ENCODE measurements at places on chromosomes 3 and 15. TPM values are rescaled to one million over a fixed set of nuclear protein-coding genes. Genes with fewer than 3 reads are reported as not detected.

Gene ARIH2
- total RNA-seq: 127 TPM

- H3K4me3 ChIP-seq: no peak overlapping the region
- no peaks in the 10 kb centered on the region for H3K36me3 ChIP-seq
Measured at GRCh38 chr3:149566292-149566975, 91.4 kb downstream of the WWTR1 start.

DNA sequence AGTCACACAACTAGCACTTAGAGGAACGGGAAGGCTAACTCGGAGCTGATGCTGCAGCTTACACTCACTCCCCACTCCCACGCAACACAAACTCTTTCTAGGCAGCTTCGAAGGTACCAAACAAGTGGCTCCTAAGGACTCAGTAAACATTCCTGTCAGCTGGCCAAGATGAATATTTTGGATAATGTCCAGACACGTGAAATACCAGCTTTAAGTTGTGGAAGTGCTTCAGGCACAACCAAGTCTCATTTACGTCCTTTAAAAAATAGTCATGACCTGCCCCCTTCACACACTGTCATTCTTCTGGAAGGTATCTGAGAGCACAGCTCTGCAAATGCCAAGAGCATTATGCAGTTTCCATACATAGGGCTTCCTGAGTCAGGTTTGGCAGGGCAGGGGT is 1005.9 kb upstream of the CFAP20DC start:
- DNase-seq: no peak
- H3K27ac ChIP-seq: no peak overlapping the region
- no peak overlapping the region for H3K4me3 ChIP-seq
- no peaks in the 10 kb centered on the region for H3K27me3 ChIP-seq
- H3K36me3 ChIP-seq: no peaks in the 10 kb centered on the region

DNA sequence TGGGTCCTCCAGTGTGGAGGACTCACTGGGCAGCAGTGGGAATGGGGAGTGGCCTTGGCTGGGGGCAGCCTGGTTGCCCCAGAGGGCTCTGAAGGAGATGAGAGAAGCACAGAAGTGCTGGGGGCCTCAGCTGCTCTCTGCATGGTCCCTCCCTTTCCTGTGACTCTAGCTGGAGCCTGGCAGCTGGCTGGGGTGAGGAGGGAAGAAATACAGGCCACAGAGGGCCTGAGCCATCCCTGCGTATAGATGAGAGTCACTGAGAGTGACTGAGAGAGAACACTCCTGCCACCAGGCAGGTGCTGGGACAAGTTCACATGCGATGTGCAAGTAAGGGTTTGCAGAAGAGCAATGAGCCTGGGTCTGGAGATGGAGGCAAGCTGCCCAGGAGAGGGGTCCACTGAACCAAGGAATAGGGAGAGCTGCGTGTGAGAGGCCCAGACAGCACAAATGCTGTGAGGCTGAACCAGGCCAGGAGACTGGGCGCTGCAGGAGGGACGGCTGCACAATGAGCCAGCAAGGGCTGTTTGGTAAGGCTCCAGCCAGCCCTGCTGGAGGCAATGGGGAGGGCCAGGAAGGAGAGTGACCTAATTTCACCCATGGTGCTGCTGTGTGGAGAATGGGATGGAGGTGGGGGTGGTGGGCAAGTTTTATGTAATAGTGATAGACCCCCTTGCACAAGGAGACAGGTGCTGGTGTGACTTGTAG is 87.2 kb downstream of the CLSTN2 start:
- peak; percentile 31 for DNase-seq
- no peaks in the 10 kb centered on the region for H3K27me3 ChIP-seq

Gene MGLL
- total RNA-seq: 18.3 TPM

GRCh38 chr3:33063651-33064051 is 33.3 kb downstream of the GLB1 start:
- no peak overlapping the region for H3K4me3 ChIP-seq
- no peaks in the 10 kb centered on the region for H3K4me1 ChIP-seq
- H3K27me3 ChIP-seq: no peaks in the 10 kb centered on the region
- H3K27ac ChIP-seq: no peak overlapping the region
- no peak for DNase-seq

- no peaks in the 10 kb centered on the region for H3K27me3 ChIP-seq
- no peak for DNase-seq
- H3K36me3 ChIP-seq: no peaks in the 10 kb centered on the region
Measured at GRCh38 chr3:2375376-2375775, 276.7 kb downstream of the CNTN4 start.

GRCh38 chr3:27720899-27721716 is 1.0 kb downstream of the EOMES start:
- DNase-seq: no peak
- no peaks in the 10 kb centered on the region for H3K36me3 ChIP-seq
- H3K4me1 ChIP-seq: peaks cover 19% of the 10 kb centered on the region

DNA sequence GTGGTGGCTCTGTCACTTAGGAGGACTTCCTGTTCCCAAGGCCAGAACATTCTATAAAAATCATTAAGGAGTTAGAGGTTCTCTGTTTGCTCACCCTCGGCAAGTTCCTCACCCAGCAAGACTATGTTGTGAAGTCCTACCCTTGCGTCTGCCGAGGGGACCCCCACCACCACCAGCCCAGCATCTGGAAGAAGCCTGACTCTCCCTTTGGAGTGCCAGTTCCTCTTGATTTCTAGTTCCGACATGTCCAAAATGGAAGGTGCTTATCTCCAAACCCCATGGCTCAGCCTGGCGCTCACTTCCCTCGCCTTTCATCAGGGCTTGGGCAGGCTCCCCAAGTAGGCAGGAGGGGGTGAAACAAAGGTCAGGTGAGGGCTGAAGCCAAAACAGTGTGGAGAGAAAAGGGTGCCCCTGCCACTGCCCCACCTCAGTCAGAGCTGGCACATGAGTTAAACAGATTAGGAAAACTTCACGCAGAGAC is 41.0 kb downstream of the BHLHE40 start:
- DNase-seq: no peak
- H3K4me3 ChIP-seq: no peak overlapping the region
- no peaks in the 10 kb centered on the region for H3K36me3 ChIP-seq
- H3K4me1 ChIP-seq: peaks cover 2% of the 10 kb centered on the region
- H3K27ac ChIP-seq: no peak overlapping the region

- DNase-seq: no peak
- no peaks in the 10 kb centered on the region for H3K4me1 ChIP-seq
- no peak overlapping the region for H3K27ac ChIP-seq
- H3K36me3 ChIP-seq: no peaks in the 10 kb centered on the region
- H3K4me3 ChIP-seq: no peak overlapping the region
Measured at GRCh38 chr3:165462636-165463334, 266.6 kb upstream of the SLITRK3 start.

GRCh38 chr3:15439476-15439875 is 12.1 kb downstream of the EAF1 start:
- no peak overlapping the region for H3K4me3 ChIP-seq
- no peak for DNase-seq
- no peaks in the 10 kb centered on the region for H3K4me1 ChIP-seq
- no peak overlapping the region for H3K27ac ChIP-seq
- no peaks in the 10 kb centered on the region for H3K36me3 ChIP-seq

Data from testis (tissue), 5 donors.